ENCODE measurements at places on chromosomes 7 and 10.

GRCh38 chr10:51888263-51888662 is 188.9 kb upstream of the CSTF2T start:
- DNase-seq, result no peak

DNA sequence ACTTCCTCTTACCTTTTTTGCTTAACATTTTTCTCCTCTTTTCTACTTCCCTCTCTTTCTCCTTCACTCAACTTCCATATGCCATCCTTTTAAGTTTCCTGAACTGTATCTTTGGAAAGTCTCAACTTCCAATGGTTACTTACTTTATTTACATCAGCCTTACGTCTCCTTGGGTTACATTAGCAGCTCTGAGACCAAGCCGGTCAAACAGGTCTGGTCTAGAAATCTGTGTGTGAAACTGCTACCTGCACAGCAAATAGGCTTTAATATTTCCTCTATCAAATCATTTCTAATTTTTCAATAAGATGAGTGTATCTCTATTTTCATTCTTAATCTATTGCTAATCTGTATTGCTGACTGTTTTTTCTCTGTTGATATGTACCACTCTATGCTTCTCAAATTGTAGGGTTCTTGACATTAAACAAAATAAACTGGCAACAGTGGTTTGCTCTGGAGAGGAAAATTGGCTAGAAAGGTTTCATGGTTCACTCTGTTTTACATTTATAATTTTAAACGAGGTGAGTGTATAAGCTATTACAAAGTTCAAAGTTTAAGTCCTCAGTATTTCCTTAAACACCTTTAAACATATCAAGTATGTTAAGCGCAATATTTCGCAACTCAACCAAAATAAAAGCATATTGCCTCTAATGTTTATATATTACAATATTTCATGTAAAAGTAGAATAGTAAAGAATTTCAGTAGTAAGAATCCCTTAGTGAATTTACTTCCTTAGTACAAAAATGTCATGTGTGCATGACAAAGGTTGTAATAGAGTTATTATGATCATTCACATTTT is 3.6 kb upstream of the SEMA3C start:
- no peak for DNase-seq

GRCh38 chr10:119759832-119760231 is 34.0 kb downstream of the INPP5F start:
- DNase-seq, result no peak

- no peak for DNase-seq
Measured at GRCh38 chr10:33952692-33953360, 618.4 kb upstream of the NRP1 start.

GRCh38 chr10:18196806-18197550 is 56.8 kb downstream of the CACNB2 start:
- DNase-seq, result no peak

DNA sequence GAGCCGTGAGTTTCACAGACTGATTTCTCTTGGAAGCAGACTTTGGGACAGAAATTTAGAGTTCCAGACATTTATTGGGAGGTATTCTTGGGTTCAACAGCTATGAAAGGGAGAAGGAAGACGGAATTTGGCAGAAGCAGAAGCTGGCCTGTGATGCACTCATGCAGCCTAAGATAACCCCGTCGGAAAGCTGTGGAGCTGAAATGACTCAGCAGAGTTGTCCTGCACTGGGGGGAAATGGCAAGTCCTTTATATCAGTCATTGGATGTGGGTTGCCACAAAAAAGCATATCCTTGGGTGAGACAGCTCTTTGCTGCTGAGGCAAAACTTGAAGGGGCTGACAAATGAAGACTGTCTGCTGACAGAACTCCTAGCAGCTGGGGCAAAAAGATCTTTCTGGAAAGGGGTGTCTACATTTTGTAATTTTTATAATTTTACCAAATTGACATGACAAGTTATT is 11.5 kb upstream of the MICU1 start:
- DNase-seq, result no peak

- no peak for DNase-seq
Measured at GRCh38 chr10:104028823-104029520, 56.7 kb downstream of the COL17A1 start.

DNA sequence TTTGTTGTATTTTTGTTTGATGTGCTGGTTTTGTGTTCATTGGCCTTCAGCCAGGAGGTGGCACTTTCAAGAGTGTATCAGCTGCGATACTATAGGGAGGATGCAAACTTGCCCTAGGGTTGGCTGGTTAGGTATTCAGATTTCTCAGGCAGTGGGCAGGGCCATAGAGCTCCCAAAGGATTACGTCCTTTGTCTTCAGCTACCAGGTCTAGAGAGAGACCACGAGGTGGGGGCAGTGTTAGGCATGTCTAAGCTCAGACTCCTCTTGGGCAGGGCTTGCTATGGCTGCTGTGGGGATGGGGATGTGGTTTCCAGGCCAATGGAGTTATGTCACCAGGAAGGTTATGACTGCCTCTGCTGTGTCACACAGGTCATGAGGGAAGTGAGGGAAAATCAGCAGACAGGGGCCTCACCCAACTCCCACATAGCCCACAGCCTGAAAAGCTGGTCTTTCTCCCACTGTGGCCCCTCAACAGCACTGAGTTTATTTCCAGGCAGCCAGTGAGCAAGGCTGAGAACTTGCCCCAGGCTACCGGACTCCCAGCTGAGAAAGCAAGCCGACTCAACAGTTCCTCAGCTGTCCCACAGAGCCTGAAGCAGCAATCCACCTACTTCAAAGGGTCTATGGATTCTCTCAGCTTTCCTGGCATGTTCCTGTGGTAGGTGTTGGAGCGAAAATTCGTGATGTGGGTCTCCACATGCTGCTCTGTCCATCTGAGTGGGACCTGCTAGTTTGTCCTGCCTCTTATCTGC is 227.4 kb upstream of the COBL start:
- DNase-seq, result peak; percentile 49

GRCh38 chr7:50356212-50356944 is 51.9 kb downstream of the IKZF1 start:
- no peak for DNase-seq

GRCh38 chr7:37289781-37290180 is 158.9 kb downstream of the ELMO1 start:
- DNase-seq, result no peak

DNA sequence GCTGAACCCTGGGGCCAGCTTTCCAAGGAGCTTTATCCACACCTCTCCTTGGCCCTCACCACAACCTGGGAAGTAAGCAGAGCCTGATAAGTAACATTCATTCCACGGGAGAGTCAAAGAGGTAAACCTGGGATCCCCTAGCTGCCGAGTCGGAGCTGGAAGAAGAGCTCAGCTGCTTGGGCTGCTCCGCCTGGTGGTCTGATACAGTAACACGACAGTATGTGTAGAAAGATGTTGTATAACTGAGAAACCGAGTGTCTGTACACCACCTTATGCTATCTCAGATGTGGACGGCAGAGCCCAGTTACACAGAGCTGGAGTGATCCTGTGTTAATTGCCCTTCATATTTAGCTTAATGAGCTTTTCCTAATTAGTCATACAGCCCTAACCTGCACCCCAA is 151.3 kb upstream of the KMT2E start:
- DNase-seq, result peak; percentile 15

- no peak for DNase-seq
Measured at GRCh38 chr7:35339811-35340210, 85.9 kb upstream of the TBX20 start.

GRCh38 chr7:73899731-73900142 is 38.8 kb downstream of the TMEM270 start:
- DNase-seq, result no peak

- no peak for DNase-seq
Measured at GRCh38 chr7:44284216-44284615, 41.2 kb downstream of the CAMK2B start.

- no peak for DNase-seq
Measured at GRCh38 chr7:30282735-30283134, 1.7 kb upstream of the ZNRF2 start.

DNA sequence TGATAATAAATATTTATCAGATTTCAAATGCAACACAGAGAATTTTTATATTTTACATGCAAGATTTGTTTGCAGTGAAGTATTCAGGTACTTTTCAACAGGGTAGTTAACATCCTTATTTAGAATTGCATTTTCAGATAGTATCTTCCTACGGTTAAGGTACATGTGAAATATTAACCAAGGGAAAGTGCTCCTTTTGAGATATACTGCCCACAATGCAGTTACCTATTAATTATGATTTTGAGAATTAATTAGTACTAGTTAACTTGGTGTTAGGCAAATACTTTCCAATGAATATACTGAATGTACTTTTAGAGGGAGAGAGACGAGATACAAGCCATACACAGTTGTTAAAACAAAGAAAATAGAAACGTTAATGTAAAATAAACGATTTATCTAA is 206.2 kb upstream of the YAE1 start:
- no peak for DNase-seq

All from NCI-H1092 (cell line).